ENCODE measurements at places on chromosomes 11 and 22.
A peak's percentile ranks its signal among the peaks of the same experiment; 100 is the strongest.

GRCh38 chr11:93858121-93858775 lies 7.8 kb upstream of the VSTM5 start:
- no peak for DNase-seq

DNA sequence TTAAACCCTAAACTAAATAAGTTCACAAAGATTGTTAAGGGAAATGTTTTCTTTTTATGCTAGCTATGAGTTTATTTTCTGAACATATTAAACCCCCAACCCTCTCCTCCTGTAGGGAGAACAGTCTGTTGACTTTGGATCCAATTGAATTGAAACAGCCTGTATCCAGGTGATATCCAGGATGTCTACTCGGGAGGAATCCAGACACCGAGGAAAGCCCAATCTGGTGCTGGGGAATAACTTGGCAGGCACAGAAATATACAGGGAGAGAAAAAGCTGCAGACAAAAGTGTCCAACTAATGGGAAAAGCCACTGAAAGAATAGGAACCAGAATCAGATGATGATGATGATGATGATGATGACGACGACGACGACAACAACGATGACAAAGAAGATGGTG lies 93.9 kb upstream of the API5 start:
- DNase-seq = no peak

- no peak for DNase-seq
Measured at GRCh38 chr22:45475851-45476514, 26.7 kb upstream of the FBLN1 start.

DNA sequence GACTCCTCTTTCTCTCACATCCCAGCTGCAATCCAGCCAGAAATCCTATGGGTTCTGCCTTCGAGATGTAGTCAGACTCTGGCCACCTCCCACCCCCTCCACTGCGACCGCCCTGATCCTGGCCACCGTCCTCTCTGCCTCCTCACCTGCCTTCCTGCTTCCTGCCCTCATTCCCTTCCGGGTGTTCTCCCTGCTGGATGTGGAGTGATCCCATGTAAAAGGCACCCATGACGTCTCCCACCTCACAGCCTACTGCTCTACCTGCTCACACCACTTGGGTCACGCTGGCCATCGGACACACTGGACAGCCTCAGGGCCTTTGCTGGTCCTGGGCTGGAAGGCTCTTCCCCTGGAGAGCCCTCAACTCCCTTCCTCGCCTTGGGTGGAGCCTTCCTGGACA lies 33.7 kb upstream of the CD5 start:
- DNase-seq = no peak

- DNase-seq = peak; percentile 49
Measured at GRCh38 chr11:27075192-27075591, 34.6 kb downstream of the BBOX1 start.

GRCh38 chr22:43128928-43129424 lies 14.2 kb downstream of the MCAT start:
- no peak for DNase-seq

- DNase-seq = no peak
Measured at GRCh38 chr11:16114978-16115871, 241.1 kb downstream of the SOX6 start.

- no peak for DNase-seq
Measured at GRCh38 chr11:35050541-35050995, 88.4 kb upstream of the CD44 start.

DNA sequence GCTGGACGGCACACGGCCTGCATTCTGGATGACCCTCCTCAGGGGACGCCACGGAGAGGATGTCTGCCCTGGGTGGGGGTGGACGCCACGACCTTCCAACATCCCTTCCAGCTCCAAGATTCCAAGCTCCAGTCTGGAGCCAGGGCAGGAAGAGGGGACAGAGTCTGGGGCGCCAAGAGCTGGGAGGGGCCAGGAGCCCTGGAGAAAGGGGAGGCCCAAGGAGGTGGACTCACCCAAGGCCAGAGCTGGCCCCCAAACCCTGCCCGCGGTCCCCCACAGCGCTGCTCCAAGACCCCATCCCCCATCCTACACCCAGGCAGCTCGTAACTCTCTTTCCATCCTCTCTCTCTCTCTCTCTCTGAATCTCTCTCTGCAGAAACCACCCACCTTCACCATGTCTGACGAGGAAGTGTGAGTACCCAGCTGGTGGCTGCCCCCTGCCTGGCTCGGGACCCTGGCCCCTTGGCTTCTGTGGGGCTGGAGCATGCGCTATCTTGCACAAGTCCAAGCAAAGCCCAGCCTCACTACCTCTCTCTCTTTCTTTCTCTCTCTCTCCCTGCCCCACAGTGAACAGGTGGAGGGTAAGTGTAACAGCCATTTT lies 3.1 kb downstream of the TNNT3 start:
- no peak for DNase-seq

GRCh38 chr11:4639931-4640330 lies 2.7 kb downstream of the OR51D1 start:
- DNase-seq = no peak

DNA sequence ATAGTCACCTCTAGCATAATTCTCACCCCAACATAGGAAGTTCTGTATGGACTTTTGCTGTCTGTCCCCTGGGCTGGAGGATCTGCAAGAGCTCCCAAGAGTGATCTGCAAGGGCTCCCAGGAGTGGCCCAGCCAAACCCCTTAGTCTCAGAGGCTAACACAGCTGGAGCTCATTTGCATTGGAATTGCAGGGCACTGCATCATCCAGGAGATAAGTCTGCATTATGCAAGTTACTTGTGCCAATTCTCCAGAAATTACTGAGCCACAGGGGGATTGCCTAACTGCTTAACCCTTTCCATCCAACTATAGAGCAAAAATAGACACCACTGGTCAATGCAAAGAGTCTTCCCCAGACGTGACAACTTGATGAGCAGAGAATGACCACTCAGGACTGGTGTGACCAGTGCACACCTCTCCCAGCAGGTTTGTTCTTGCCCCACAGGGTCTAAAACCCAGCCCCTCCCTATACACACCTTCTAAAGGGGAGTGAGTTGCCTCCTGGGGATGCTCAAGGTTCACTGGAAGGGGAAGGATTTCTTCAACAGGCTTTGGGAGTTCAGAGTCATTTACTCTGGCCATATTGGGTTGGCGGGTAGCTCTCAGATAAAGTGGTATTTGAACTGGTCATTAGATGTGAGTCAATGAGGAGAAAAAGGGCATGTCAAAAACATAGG lies 38.4 kb downstream of the POU2AF3 start:
- no peak for DNase-seq

- no peak for DNase-seq
Measured at GRCh38 chr11:105870516-105871113, 151.4 kb downstream of the MSANTD4 start.

DNA sequence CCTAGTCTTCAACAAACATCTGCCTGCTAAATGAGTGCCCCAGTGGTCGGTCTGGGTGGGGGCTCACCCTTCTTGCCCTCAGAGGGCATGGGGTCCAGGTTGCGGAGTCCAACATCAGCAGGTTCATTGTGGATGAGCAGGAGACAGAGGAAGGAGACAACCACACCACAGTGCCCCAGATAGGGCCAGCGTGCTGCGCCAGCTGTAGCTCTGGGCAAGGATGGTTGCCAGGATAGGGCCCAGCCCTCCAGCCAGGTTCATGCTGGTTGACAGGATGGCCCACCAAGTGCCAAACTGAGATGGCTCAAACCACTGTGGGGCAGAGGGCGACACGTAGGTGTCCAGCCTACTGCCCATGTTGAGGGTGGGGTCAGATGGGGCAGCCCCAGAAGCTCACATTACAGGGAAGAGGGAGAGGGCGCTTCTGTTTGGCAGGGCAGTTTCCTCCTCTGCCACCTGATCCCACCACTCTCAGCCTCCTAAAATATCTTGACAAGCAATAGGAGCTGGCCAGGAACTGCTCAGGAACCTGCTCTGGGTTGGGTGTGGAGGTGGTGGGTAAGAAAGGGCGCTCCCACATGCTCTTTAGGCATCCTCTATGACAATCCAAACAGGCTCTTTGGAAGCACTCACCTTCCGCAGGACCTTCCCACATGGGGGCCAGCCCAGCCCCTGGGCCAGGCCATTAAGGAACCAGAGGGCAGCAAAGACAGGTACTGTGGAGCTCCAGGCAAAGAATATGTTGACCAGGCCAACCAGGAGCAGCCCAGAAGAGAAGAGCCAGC lies 2.9 kb downstream of the SLC37A4 start:
- DNase-seq = no peak

GRCh38 chr11:124865181-124865901 lies at the start of gene ROBO3:
ROBO3 (plus strand) TSS chr11:124865432; CDS start chr11:124865578, 146 bp downstream.
- DNase-seq = no peak

DNA sequence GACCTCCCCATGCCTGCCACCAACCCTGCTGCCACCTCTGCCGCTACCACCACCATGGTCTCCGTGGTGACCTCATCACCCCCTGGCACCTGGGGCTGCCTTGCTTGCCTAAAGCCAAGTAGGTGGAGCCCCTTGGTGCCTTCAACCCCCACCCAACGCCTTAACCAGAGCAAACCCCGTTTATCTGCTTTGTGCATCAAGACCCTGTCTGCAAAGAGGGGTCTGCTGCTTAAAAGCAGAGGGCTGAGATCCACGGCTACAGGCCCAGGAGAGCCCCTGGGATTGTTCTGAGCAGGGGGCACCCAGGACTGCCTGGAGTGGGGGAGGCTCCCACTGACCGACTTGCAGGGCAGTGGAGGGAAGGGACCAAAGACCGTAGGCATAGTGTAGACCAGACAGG lies 4.9 kb upstream of the PPIL2 start:
- DNase-seq = no peak

DNA sequence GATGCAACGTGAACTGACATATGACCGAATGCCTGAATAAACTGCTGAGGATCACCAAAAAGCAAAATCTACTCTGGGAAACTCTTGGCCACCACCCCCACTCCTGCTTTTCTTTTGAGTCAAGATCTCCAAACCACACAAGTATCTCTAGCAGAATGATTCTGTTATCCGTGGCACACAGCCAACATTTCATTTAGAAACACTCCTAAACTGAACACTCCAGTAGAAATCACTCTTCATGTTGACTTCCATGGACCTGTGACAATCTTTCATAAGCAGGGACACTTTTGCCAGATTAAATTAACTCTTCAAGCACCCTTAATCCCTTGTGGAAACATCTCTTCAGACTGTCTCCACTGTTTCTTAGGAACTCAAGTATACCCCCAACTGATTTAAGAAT lies 44.4 kb downstream of the VSIG10L2 start:
- DNase-seq = peak; percentile 70

DNA sequence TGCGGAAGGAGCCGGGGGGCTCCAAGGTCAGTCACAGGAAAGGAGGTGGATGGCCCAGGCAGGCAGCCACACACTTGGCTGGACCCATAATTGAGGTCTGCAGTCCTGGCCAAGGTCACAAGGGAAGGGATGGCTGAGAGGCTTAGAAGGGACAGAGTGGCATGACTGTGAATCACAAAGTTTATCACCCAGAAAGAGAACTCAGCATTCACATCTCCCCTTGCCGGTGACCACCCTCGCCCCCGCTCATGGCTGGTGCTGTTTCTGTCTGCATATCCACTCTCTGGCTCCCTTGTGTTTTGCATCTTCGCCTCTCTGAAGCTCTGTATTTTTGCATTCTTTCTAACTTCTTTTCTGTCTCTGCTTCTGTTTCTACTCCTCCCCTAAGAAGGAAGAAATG lies 117.5 kb downstream of the FEZ1 start:
- DNase-seq = no peak

GRCh38 chr11:111439901-111440300 lies 60.8 kb upstream of the POU2AF1 start:
- DNase-seq = no peak

GRCh38 chr11:119363081-119363850 lies 16.8 kb upstream of the MFRP start:
- DNase-seq = no peak

GRCh38 chr22:37566329-37566837 lies 6.1 kb downstream of the CDC42EP1 start:
- no peak for DNase-seq

All from brain microvascular endothelial cell (primary cell).